ENCODE measurements at places on chromosomes 11 and 22.

DNA sequence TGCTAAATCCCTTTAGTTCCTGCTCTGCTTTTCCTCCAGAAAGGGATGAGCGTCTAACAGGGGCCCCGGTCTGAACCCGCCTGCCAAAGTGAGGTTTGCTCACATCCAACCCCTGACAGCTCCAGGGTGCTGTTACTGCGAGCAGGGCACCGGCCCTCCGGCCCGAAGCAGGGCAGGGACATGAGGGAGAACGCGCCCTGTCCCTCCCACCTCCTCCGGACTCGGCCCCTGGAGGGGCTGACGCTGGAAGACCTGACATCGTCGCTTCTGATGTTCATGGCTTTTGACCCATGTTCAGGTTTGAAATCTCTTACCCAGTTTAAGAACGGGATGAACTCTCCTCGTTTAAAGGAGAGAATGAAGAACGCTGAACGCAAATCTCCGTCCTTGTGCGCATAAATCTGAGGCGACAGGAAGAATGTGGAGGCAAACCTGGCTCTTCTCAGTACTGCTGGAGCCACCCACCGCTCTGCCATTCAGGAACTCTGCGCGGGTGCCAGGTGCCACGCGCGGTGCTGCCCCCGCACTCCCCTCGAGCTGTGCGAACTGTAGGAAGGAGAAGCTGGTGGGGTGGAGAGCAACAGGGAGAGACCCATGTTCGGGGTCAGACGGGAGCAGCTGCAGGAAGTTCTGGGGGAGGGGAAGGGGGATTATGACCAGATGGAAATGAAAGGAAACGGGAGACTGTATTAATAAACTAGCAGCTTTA is 826 bp upstream of the EEF1G start:
- DNase-seq = no peak

- DNase-seq = no peak
Measured at GRCh38 chr22:49871482-49871881, 17.8 kb downstream of the ZBED4 start.

DNA sequence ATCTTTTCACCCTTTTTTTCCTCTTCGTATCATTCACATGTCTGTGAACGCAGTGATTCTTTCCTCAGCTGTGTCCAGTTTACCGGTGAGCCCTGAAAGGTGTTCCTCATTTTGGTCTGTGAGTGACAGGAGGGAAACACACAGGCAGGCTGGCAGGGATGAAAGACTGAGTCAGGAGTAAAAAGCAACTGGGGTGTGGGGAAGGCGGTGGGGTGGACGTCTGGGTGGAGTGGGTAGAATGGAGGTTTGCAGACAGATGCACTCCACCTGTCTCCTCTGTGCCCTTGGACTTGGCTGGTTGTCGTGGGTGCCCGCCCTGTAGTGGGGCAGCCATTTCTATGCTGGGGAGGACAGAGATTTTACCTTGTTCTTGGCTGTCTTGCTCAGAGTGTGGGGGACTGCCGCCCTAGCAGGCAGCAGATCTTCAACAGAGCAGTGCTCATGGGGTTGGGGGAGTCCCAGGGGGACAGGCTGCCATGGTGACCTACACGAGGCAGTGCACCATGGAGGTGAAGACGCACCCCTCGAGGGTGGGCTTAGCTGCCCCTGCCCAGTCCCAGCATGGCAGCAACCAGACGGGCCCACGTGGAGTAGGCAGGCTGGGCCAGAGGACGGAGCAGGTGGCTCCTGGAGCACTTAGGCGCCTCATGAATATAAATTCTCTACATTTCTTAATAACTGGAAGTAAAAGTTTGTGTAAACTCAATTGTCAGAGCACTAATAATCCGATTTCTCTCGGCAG is 603.7 kb downstream of the TBC1D22A start:
- DNase-seq = no peak

GRCh38 chr11:5626196-5626595 is 1.4 kb downstream of the TRIM34 start:
- no peak for DNase-seq
